Immature natural killer cell (primary cell): ENCODE measurements at places on chromosomes 4 and X. TPM values are rescaled to one million over a fixed set of nuclear protein-coding genes. Genes with fewer than 3 reads are reported as not detected.

GRCh38 chrX:50402886-50403285 lies 67.7 kb downstream of the DGKK start:
- H3K36me3 ChIP-seq = peaks cover 19% of the 10 kb centered on the region
- peaks cover 29% of the 10 kb centered on the region for H3K4me1 ChIP-seq
- H3K27me3 ChIP-seq = peaks cover 8% of the 10 kb centered on the region
- no peak for DNase-seq
- peak overlapping the region; percentile 15 for H3K27ac ChIP-seq
- peak overlapping the region; percentile 47 for H3K4me3 ChIP-seq

Gene CYLC1
- polyA plus RNA-seq = not detected

Gene NOCT
- not detected for polyA plus RNA-seq

- H3K27me3 ChIP-seq = peaks cover 2% of the 10 kb centered on the region
- H3K36me3 ChIP-seq = peaks cover 11% of the 10 kb centered on the region
- H3K4me3 ChIP-seq = no peak overlapping the region
- no peaks in the 10 kb centered on the region for H3K4me1 ChIP-seq
- no peak overlapping the region for H3K27ac ChIP-seq
Observed at GRCh38 chr4:20882500-20882899, 182.2 kb downstream of the PACRGL start.

GRCh38 chrX:40912166-40912565 lies 173.1 kb upstream of the USP9X start:
- H3K4me3 ChIP-seq = no peak overlapping the region
- H3K4me1 ChIP-seq = no peaks in the 10 kb centered on the region

Gene PNMA6F
- not detected for polyA plus RNA-seq

DNA sequence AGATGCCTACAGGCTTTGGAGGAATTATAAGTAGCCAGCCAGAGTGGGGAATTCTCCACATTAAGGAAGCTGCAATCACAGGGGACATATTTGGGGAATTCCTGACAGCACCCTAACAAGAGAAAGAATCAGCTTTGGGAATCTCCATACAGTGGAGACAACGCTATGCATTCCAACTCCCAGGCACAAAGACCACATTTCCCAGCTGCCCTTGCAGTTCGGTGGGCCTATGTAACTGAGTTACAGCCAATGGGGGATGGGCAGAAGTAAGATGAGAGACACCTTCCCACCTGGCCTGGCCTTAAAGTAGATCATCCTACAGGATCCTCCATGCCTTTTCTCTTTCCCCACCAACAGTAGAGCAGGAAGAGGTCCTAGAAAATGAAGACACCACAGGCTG lies 43.4 kb upstream of the CCKAR start:
- no peak for DNase-seq
- no peak overlapping the region for H3K27ac ChIP-seq
- no peaks in the 10 kb centered on the region for H3K4me1 ChIP-seq
- H3K4me3 ChIP-seq = no peak overlapping the region
- H3K36me3 ChIP-seq = no peaks in the 10 kb centered on the region
- no peaks in the 10 kb centered on the region for H3K27me3 ChIP-seq

Gene NXF2
- not detected for polyA plus RNA-seq

Gene ITGB1BP2
- polyA plus RNA-seq = not detected

DNA sequence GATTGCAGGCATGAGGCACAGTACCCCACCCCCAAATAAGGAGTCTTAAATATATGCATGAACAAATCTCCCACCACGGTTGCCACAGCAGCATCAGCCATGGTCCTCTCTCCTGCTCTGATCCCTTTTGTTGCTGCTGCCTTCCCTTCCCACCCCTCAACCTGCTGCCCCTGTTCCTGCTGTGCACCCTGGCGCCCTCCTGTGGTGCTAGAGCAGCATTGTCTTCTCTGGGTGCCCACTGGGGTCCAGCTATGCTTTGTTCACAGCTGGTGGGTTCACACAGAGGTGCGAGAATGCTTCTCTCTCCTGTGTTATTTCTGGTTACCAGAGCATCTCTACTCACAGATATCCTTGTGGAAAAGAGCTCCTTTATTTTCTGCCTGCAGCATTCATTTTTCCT lies 116.2 kb downstream of the GATB start:
- DNase-seq = no peak
- H3K4me3 ChIP-seq = no peak overlapping the region
- no peaks in the 10 kb centered on the region for H3K36me3 ChIP-seq

DNA sequence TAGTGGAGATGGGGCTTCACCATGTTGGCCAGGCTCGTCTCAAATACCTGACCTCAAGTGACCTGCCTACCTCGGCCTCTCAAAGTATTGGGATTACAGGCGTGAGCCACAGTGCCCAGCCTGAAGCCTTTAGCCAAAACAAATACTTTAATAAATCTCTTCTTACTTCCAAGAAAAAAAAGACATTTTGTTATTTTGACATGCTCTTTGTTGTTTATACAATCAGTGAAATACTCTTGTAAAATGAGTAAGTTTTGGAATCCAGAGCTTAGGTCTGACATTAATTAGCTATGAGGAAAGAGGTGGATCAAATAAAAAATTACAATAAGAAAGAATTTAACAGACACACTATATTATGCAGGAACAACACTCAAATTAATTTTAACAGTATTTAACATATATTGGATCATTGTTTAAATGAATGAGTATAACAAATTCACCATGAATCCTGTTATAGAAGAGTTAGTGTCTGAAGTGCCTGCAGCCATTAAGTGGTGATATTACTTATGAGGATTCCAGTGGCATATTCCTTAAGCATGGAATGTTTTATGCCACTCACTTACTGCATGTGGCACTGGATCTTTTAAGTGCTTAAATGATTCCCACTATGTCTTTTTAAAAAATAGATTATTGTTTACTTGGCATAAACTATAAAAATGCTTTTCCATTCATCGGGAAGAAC lies 260.1 kb upstream of the GIMD1 start:
- no peaks in the 10 kb centered on the region for H3K36me3 ChIP-seq
- H3K27ac ChIP-seq = no peak overlapping the region
- no peak overlapping the region for H3K4me3 ChIP-seq
- DNase-seq = no peak
- no peaks in the 10 kb centered on the region for H3K27me3 ChIP-seq
- H3K4me1 ChIP-seq = no peaks in the 10 kb centered on the region

DNA sequence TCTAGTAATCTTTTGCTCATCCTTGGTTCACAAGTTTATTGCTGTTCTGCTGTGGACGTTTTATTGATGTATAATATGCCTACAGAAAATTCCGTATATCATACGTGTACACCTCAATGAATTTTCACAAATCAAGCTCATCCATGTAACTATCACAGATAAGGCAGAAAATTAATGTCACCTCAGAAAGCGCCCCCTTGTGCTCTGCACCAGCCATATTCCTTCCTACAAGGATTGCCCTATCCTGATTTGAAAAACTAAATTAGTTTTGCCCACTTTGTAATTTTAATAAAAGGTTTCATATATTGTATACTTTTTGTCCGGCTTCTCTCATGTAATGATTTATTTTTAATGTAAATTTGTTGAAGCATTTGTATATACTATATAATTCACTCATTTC lies 390.8 kb downstream of the ADGRL3 start:
- H3K36me3 ChIP-seq = peaks cover under 1% of the 10 kb centered on the region
- no peak overlapping the region for H3K4me3 ChIP-seq
- DNase-seq = no peak
- no peaks in the 10 kb centered on the region for H3K4me1 ChIP-seq

DNA sequence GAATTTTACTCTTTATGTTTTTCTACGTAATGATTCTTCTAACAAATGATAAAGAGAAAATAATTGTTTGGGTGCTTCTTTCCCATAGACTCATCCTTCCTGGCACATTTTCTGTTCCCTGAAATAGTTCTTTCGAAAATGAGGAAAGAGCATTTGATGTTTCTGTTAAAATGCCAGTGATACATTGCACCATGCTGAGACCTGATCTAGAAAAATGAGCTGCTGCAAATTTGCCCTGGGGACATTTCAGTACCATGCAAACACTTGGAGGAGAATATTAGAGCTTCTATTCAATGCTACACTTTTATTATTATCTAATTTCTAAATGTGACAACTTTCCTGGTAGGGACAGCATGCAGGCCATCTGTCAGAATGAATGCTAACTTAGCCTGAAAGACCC lies 83.3 kb downstream of the C4orf33 start:
- H3K27ac ChIP-seq = no peak overlapping the region
- no peak overlapping the region for H3K4me3 ChIP-seq
- H3K27me3 ChIP-seq = peaks cover 2% of the 10 kb centered on the region
- no peak for DNase-seq
- no peaks in the 10 kb centered on the region for H3K36me3 ChIP-seq
- H3K4me1 ChIP-seq = no peaks in the 10 kb centered on the region

DNA sequence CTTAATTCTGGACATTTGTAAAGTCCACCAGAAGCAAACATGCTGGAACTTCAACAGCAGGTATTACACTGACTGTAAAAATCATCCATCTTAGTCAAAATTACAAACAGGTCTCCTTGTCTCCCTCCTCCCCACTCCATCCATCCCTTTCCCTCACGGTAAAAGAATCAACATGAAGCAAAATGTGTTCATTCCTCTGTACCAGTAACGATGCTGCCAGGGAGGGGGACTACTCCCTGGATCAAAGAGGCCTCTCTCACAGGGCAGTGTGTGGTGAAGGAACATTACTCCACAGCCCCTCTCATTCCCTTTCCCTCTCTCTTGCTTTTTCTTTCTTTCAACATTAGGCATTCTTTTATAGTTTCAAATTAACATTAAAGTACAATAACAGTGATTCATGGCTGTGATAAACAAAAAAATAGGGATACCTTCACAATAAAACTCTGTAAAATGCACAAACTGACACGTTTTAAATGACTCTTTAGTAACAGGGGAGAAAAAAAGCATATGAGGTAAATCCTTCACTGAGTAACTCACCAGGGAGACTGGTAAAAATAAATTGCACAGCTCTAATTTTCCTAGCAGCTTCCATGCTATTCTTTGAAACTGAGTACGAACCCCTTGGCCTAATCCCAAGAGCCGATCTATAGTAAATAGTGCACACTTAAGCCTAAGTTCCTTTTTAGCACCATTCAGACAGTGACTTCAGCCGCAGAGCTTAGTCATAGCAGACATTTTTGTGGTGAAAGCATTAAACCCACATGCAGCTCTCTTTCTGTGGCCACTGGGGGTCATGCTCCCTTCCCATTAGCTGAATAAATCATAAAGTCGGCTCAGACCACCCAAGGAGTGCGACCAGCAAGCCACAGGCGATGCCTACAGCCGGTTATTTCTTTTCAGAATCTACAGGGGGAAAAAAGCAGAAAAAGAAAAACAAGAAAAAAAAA lies 215.6 kb upstream of the GYPA start:
- no peaks in the 10 kb centered on the region for H3K36me3 ChIP-seq
- H3K27ac ChIP-seq = no peak overlapping the region
- no peak for DNase-seq
- H3K4me1 ChIP-seq = peaks cover 6% of the 10 kb centered on the region
- H3K4me3 ChIP-seq = no peak overlapping the region

Gene GPRIN3
- polyA plus RNA-seq = 15.9 TPM

DNA sequence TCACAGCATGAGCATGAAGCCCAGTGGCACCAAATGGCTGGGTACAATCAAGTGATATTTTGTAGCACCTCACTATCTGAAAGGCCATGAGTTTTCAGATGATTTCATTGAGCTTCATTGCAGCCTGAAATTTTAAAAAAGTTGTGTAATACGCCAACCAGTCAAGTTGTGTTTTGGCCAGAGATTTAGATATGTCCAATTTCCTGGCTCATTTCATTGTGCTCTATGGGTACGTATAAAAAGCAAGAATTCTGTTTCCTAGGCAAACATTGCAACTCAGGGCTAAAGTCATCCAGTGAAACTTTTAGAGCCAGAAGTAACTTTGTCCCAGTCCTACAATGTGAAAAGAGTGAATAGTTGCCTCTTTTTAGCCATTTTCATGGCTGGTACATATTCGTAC lies 212.5 kb downstream of the GC start:
- H3K4me3 ChIP-seq = no peak overlapping the region
- no peaks in the 10 kb centered on the region for H3K27me3 ChIP-seq
- peaks cover 12% of the 10 kb centered on the region for H3K36me3 ChIP-seq
- DNase-seq = no peak
